ENCODE measurements at places on chromosomes 1 and 21. TPM values are rescaled to one million over a fixed set of nuclear protein-coding genes. Genes with fewer than 3 reads are reported as not detected.
A peak's percentile ranks its signal among the peaks of the same experiment; 100 is the strongest.

DNA sequence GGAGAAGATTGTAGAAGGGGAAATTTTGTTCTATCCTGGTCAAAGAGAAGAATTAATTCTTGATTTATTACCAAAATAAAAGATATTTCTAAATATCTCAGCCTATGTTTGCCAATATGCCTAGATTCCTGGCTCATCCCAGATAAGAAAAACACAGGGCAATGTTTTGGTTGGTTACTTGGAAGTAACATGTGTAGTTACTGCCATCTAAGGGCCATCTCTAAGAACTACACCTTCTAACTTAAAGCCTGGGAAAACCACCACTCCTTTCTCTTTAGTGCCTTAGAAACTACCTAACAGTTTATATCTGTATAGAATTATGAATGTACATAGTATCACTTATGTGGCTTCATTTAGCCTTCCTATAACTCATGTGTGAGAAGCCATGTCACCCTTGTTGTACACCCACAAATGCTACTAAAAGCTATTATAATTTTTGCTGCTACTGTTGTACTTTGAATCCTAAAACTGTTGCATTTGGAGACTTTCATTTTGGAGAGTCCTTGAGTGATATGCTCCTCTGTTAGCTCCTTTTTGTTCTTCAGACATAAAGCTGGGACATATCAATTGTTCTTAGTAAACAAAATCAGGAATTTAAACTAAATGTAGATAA lies 4.5 kb downstream of the AIM2 start:
- H3K4me1 ChIP-seq: peaks cover 3% of the 10 kb centered on the region
- no peak overlapping the region for H3K27ac ChIP-seq
- H3K27me3 ChIP-seq: no peaks in the 10 kb centered on the region

GRCh38 chr1:42422737-42423136 lies 33.1 kb downstream of the ZMYND12 start:
- peaks cover 14% of the 10 kb centered on the region for H3K4me1 ChIP-seq
- peaks cover 18% of the 10 kb centered on the region for H3K27me3 ChIP-seq
- no peak for DNase-seq
- H3K27ac ChIP-seq: no peak overlapping the region

GRCh38 chr1:212958175-212958574 lies 7.8 kb downstream of the VASH2 start:
- H3K4me3 ChIP-seq: no peak overlapping the region
- H3K4me1 ChIP-seq: peaks cover 6% of the 10 kb centered on the region
- H3K36me3 ChIP-seq: no peaks in the 10 kb centered on the region
- H3K27me3 ChIP-seq: peaks cover 8% of the 10 kb centered on the region

- H3K4me1 ChIP-seq: no peaks in the 10 kb centered on the region
- no peak overlapping the region for H3K4me3 ChIP-seq
- no peak overlapping the region for H3K27ac ChIP-seq
- peaks cover 34% of the 10 kb centered on the region for H3K27me3 ChIP-seq
Observed at GRCh38 chr1:20207546-20207945, 21.2 kb upstream of the PLA2G2C start.

GRCh38 chr21:41683815-41684214 lies 83.0 kb downstream of the RIPK4 start:
- no peak overlapping the region for H3K4me3 ChIP-seq
- H3K36me3 ChIP-seq: no peaks in the 10 kb centered on the region
- peaks cover 5% of the 10 kb centered on the region for H3K27me3 ChIP-seq
- H3K4me1 ChIP-seq: peaks cover 11% of the 10 kb centered on the region
- H3K27ac ChIP-seq: no peak overlapping the region
- no peak for DNase-seq

- no peaks in the 10 kb centered on the region for H3K36me3 ChIP-seq
Observed at GRCh38 chr1:110449661-110450651, 993 bp upstream of the PROK1 start.

DNA sequence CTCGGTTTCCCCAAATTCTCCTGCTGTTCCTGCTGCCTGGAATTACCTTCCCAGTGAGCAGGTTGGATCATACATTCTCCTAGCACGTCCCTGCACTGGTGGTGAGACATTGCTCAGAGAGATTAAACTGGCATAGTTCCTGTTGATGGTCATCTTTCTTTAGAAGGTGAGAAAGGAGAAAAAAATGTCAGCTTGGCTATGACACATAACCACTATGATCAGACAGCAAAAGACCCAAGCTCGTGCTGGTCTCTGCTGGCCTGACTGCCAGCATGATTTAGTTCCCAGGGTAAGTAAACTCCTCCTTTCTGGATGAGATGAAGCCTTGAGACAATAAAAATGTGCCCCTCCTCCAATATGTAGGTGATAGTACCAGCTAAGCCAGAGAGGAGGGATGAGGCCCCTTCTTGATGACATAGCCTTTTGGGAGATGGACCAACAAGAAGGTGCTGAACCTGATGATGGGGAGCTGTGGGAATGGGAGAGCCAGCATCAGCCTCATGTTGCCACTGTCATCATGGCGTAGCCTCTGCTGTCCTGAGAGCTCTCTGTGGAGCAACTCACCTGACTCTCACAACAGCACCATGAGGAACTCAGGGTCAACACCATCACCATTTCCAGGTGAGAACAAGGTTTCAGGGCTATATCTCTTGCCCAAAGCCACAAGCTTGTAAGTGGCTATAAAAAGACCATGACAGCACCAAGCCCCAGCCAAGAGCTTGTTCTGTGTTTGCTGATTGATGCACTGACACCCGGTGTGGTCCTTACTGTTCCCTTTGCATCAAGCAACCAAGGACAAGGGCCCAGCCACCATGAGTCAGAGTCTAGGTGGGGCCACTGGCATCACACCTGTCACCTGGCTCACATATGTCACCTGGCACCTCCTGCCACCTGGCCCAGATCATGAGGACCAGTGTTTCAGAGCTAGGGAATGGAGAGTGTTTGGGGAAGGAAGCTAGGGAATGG lies 200.0 kb downstream of the MATN1 start:
- no peaks in the 10 kb centered on the region for H3K27me3 ChIP-seq
- no peak overlapping the region for H3K4me3 ChIP-seq
- DNase-seq: peak; percentile 87
- H3K36me3 ChIP-seq: no peaks in the 10 kb centered on the region
- peak overlapping the region; percentile 47 for H3K27ac ChIP-seq
- peaks cover 30% of the 10 kb centered on the region for H3K4me1 ChIP-seq

DNA sequence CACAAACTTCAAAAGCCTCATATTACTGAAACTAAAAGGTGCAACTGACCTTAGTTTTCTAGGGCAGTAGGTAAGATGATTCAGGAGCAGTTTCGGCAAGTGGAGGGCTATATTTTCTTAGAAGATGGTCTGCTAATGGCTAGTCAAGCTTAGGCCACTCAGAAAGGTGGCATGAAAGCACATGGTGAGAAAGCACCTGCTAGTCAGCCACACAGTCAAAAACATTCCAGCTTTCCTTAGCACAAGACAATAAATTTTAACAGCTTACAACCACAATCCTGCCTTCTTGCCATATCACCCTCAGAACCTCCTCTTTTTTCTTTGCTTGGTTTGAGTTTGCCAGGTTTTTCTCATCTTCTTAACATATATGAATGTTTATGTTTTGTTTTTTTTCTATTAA lies 81.1 kb upstream of the SLFNL1 start:
- H3K4me3 ChIP-seq: no peak overlapping the region
- H3K27me3 ChIP-seq: no peaks in the 10 kb centered on the region
- peaks cover 3% of the 10 kb centered on the region for H3K36me3 ChIP-seq
- no peak for DNase-seq
- peaks cover 25% of the 10 kb centered on the region for H3K4me1 ChIP-seq

GRCh38 chr1:230456478-230456877 lies 30.3 kb upstream of the PGBD5 start:
- no peaks in the 10 kb centered on the region for H3K27me3 ChIP-seq
- no peak overlapping the region for H3K4me3 ChIP-seq
- H3K4me1 ChIP-seq: no peaks in the 10 kb centered on the region
- no peak for DNase-seq
- H3K27ac ChIP-seq: no peak overlapping the region

- DNase-seq: peak; percentile 15
- H3K27me3 ChIP-seq: no peaks in the 10 kb centered on the region
- no peak overlapping the region for H3K4me3 ChIP-seq
- no peak overlapping the region for H3K27ac ChIP-seq
Observed at GRCh38 chr1:107110326-107110725, 30.5 kb upstream of the NTNG1 start.

DNA sequence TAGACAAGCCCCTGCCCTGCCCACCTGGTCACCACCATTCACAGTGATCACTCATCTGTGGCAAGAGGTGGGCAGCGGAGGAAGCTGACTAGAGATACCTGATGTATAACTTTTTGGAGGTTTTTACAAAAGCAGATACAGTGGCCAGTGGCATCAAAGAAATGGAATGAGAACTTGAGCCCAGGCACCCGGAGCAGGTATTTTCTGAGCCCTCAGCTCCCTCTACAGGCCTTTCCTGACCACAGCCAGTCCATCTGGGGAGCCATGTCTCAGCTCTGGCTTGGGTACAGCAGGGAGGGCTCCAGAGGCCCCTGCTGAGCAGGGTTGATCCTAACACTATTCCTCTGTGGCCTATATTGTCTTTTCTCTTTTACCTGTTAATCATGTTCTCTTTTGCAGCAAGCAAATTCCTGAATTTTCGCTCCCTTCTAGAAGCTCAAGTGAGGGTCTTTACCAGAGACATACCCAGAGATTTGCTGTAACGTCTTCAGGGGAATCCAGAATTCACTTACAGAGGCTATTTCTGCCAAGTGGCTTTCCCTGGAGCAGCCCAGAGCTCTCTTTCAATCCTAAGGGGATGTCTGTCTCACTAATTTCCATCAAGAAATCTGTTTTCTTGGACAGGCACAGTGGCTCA lies 27.3 kb downstream of the GPR157 start:
- no peak overlapping the region for H3K4me3 ChIP-seq
- DNase-seq: peak; percentile 94
- peaks cover 14% of the 10 kb centered on the region for H3K4me1 ChIP-seq
- H3K27me3 ChIP-seq: no peaks in the 10 kb centered on the region
- H3K36me3 ChIP-seq: no peaks in the 10 kb centered on the region

- H3K27ac ChIP-seq: no peak overlapping the region
- no peak overlapping the region for H3K4me3 ChIP-seq
- peaks cover 15% of the 10 kb centered on the region for H3K36me3 ChIP-seq
- H3K4me1 ChIP-seq: peaks cover 37% of the 10 kb centered on the region
- no peak for DNase-seq
- no peaks in the 10 kb centered on the region for H3K27me3 ChIP-seq
Observed at GRCh38 chr1:214537219-214537618, 14.2 kb downstream of the PTPN14 start.

GRCh38 chr1:68383092-68383491 lies 66.7 kb downstream of the RPE65 start:
- H3K4me3 ChIP-seq: no peak overlapping the region
- no peaks in the 10 kb centered on the region for H3K36me3 ChIP-seq
- no peaks in the 10 kb centered on the region for H3K27me3 ChIP-seq
- no peak overlapping the region for H3K27ac ChIP-seq
- DNase-seq: no peak
- peaks cover 33% of the 10 kb centered on the region for H3K4me1 ChIP-seq

GRCh38 chr1:174726880-174727585 lies 272.7 kb upstream of the CACYBP start:
- H3K27ac ChIP-seq: no peak overlapping the region
- no peaks in the 10 kb centered on the region for H3K36me3 ChIP-seq
- no peaks in the 10 kb centered on the region for H3K27me3 ChIP-seq
- no peaks in the 10 kb centered on the region for H3K4me1 ChIP-seq
- no peak overlapping the region for H3K4me3 ChIP-seq

GRCh38 chr1:202081992-202082391 lies 40.7 kb upstream of the GPR37L1 start:
- peak; percentile 14 for DNase-seq
- peaks cover 9% of the 10 kb centered on the region for H3K4me1 ChIP-seq
- H3K4me3 ChIP-seq: no peak overlapping the region
- no peaks in the 10 kb centered on the region for H3K27me3 ChIP-seq
- no peaks in the 10 kb centered on the region for H3K36me3 ChIP-seq
- H3K27ac ChIP-seq: no peak overlapping the region

- no peak for DNase-seq
- no peak overlapping the region for H3K4me3 ChIP-seq
- H3K27ac ChIP-seq: no peak overlapping the region
- H3K27me3 ChIP-seq: no peaks in the 10 kb centered on the region
Observed at GRCh38 chr21:18716578-18717138, 313.1 kb upstream of the TMPRSS15 start.

- peak; percentile 3 for DNase-seq
- no peaks in the 10 kb centered on the region for H3K27me3 ChIP-seq
- peaks cover 8% of the 10 kb centered on the region for H3K4me1 ChIP-seq
- no peak overlapping the region for H3K27ac ChIP-seq
Observed at GRCh38 chr1:246064891-246065290, 442.2 kb downstream of the SMYD3 start.

- no peak overlapping the region for H3K27ac ChIP-seq
- DNase-seq: no peak
- no peaks in the 10 kb centered on the region for H3K27me3 ChIP-seq
- no peaks in the 10 kb centered on the region for H3K36me3 ChIP-seq
- no peaks in the 10 kb centered on the region for H3K4me1 ChIP-seq
Observed at GRCh38 chr1:224801844-224802490, 127.5 kb upstream of the DNAH14 start.

GRCh38 chr1:31153423-31153822 lies 86.3 kb downstream of the NKAIN1 start:
- no peak for DNase-seq
- no peaks in the 10 kb centered on the region for H3K27me3 ChIP-seq
- H3K4me3 ChIP-seq: no peak overlapping the region
- H3K36me3 ChIP-seq: no peaks in the 10 kb centered on the region
- H3K27ac ChIP-seq: no peak overlapping the region
- peaks cover 4% of the 10 kb centered on the region for H3K4me1 ChIP-seq

DNA sequence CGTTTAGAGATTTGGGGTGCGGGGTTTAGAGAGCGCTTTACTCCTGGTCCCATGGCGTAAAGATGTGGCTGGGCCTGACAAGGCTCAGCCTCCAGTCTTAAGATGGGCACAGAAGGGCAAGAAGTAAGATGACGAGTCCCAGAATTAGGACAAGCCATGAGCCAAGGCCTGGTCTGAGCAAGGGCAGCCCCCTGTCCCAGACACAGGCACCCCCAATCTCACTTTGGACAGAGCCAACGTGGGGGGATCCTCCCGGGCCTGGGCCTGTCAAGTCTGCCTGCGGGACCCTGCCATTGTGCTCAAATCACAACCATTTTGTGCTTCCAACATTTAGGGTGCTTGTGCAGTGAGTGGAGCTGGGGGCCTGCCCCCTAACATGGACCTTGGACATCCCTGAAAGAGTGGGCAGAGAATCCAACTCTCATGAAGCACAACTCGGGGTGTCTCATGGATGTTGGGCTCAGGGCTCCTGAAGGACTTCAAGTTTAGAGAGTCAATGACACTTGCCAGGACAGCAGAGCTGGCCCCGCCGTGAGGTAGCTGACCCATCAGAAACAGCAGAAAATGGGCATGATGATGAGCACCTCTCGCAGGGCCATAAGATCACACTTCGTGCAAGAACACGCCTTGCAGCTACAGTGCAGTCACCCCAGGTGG lies 52.6 kb downstream of the KIF21B start:
- peaks cover 3% of the 10 kb centered on the region for H3K27me3 ChIP-seq
- no peaks in the 10 kb centered on the region for H3K36me3 ChIP-seq
- H3K4me1 ChIP-seq: no peaks in the 10 kb centered on the region
- DNase-seq: peak; percentile 69

GRCh38 chr1:169081503-169082123 lies 24.9 kb upstream of the ATP1B1 start:
- no peaks in the 10 kb centered on the region for H3K36me3 ChIP-seq
- no peak for DNase-seq
- H3K4me1 ChIP-seq: no peaks in the 10 kb centered on the region
- H3K27ac ChIP-seq: no peak overlapping the region
- H3K4me3 ChIP-seq: no peak overlapping the region

The SVBP gene
- total RNA-seq: 20.0 TPM

The CHODL gene
- not detected for total RNA-seq

The KCNN3 gene
- under 0.01 TPM for total RNA-seq

The OR4F16 gene
- 0.29 TPM for total RNA-seq

The RHBG gene
- not detected for total RNA-seq

The S100A7A gene
- not detected for total RNA-seq

The S100A14 gene
- total RNA-seq: 0.36 TPM

The SHE gene
- total RNA-seq: not detected

The ZBTB8A gene
- 10.6 TPM for total RNA-seq

The PTGFR gene
- total RNA-seq: 81.9 TPM

The ROR1 gene
- 46.9 TPM for total RNA-seq
